ENCODE measurements at places on chromosomes 4 and X.
A peak's percentile ranks its signal among the peaks of the same experiment; 100 is the strongest.

DNA sequence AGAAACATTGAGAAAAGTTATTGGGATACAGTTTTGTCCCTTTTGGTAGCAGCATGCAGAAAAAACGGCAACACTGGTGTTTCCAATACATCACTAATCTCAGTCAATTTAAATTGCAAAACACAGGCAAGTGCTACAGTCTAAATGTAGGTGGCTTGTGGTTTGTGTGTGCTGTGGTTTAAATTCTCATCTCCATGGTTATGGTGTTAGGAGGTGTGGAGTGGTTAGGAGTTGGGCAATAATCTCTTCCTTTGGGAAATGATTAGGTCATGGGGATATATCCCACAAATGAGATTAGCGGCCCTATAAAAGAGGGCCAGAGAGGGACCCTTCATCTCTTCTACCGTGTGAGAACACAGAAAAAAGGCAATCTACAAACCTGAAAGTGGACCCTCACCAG, 1344.3 kb downstream of the ADGRL3 start:
- DNase-seq = no peak

DNA sequence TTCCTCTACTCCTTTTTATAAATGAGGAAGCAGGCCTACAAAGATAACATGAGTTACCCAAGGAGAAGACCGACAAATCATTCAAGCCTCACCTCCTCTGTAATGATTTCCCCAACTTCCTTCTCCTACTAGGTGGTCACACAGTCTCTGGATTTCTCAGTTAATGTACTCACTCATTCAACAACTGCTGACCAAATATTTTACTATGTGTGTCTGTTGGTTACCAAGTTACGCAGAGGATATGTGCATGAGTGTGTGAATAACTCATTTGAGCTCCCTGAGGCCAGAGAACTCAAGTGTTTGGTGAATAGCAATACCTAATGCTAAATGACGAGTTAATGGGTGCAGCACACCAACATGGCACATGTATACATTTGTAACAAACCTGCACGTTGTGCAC, 10.4 kb downstream of the CASK start:
- peak; percentile 14 for DNase-seq

- peak; percentile 65 for DNase-seq
Measured at GRCh38 chrX:49915361-49916222, 6.8 kb upstream of the CLCN5 start.

DNA sequence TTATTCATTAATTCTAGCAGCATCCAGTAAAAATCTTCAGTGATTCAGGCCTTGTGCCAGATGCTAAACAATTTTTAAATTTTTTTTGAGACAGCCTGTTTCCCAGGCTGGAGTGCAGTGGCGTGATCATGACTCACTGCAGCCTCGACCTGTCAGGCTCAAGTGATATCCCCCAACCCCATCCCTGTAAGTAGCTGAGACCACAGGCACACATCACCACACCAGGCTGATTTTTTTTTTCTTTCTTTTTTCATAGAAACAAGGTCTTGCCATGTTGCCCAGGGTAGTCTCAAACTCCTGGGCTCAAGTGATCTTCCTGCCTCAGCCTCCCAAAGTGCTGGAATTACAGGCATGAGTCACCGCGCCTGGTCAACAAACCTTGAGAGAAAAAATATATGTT, 705.5 kb downstream of the ARAP2 start:
- no peak for DNase-seq

- DNase-seq = peak; percentile 50
Measured at GRCh38 chrX:134484039-134484438, 24.1 kb downstream of the HPRT1 start.

- DNase-seq = no peak
Measured at GRCh38 chr4:41022116-41022515, 192.2 kb downstream of the APBB2 start.

DNA sequence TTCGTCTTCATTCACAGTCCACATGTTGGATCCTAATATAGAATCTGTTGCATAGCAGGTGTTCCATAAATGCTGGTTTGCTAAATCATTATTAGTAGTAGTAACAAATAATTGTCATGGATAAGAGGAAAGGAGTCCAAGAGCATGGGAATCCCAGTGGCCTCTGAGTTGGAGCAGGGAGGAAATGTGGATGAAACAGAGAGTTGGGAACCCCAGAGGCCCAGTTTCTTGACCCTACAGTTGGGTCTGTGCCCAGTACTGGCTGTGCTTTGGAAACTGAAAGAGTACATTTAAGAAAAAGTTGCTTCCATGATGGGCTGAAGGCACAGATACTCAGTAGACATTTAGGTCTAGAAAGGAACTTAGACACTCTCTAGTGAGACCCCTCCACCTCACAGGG, 149.4 kb upstream of the PSAPL1 start:
- DNase-seq = no peak

DNA sequence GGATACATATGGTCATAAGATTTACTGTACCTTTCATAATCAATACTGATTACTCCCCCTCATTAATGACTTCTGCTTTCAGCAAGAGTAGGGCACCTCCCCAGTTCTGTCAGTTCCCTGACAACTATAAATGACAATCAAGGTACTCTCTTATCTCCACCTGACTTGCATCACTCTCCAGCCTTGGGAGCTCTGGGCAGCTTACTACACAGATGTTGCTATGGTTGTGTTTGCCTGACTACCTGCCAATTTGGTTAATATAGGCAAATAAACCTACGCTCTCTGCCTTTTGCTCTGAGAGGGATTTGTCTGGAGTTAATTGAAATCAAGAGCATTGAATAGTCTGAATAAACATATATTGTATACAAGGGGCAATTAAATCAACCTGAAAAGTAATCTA, 22.8 kb upstream of the MAP7D3 start:
- DNase-seq = no peak

GRCh38 chr4:162282684-162283083, 118.9 kb upstream of the FSTL5 start:
- no peak for DNase-seq

- no peak for DNase-seq
Measured at GRCh38 chrX:133185938-133186337, 32.2 kb downstream of the TFDP3 start.

- DNase-seq = no peak
Measured at GRCh38 chrX:136447968-136448367, 39.8 kb upstream of the BRS3 start.

DNA sequence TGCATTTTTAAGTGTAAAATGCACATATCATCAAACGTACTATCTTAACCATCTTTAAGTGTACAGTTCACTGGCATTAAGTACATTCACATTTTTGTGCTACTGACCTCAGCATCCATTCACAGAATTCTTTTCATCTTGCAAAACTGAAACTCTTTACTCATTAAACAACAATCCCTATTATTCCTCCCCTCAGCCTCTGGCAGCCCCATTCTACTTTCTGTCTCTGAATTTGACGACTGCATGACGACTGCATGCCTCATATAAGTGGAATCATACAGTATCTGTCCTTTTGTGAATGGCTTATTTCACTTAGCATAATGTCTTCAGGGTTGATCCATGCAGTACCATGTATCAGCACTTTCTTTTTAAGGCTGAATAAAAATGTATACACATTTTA, 38.7 kb downstream of the CNKSR2 start:
- no peak for DNase-seq

DNA sequence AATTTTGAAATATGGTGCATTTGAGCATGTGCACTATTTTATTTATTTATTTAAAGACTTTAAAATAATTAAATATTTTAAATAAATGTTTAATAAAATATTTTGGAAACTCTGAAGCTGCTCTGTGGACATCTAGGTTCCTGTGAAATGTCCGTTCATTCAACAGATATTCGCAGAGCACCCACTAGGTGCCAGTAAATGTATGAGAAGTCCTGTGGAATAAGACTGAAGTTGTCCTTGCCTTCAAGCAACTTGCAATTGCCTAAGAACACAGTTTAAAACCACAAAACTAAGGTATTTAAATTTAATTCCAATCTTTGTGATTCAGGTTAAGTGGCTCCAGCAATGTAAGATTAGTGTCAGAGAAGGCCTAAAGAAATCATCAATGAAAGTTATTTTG, 306.7 kb downstream of the GBA3 start:
- DNase-seq = no peak

- DNase-seq = no peak
Measured at GRCh38 chr4:134695433-134695832, 493.8 kb upstream of the PABPC4L start.

DNA sequence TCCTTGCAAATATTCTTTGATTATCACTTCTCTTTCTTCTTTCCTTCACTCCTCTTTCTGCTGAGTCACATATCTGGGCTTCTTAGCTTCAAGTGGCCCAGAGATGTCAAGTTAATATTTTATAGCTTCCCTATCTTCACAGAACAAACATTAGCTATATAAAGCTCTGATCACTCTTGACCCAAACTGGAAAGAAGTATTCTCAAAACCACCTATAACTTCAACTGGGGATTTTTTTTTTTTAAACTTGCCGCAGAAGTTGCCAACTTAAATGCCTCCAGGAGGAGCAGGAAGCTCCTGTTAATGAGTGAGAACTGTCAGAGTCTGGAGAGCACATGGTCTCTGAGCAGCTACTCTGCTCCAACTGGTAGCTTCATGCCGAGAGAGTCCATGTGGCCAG, 233.3 kb upstream of the EDNRA start:
- no peak for DNase-seq

DNA sequence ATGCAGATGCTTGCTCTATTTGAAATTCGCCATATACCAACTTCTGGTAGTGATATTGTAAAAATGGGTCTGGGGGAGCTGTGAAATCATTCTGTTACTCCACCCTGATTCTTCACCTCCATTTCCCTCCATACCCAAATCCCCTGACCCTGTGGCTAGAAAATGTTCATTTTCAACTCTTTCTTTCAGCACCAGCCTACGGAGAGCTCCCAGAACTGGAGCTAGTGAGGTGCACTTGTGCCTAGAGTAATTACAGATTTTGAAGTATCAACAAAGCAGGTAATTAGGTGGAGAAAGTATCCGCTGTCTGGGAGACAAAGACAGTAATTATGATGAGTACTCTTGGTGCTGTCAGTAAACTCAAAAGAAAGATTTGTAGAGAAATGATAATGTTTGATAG, 8.1 kb downstream of the ARHGAP36 start:
- DNase-seq = no peak

DNA sequence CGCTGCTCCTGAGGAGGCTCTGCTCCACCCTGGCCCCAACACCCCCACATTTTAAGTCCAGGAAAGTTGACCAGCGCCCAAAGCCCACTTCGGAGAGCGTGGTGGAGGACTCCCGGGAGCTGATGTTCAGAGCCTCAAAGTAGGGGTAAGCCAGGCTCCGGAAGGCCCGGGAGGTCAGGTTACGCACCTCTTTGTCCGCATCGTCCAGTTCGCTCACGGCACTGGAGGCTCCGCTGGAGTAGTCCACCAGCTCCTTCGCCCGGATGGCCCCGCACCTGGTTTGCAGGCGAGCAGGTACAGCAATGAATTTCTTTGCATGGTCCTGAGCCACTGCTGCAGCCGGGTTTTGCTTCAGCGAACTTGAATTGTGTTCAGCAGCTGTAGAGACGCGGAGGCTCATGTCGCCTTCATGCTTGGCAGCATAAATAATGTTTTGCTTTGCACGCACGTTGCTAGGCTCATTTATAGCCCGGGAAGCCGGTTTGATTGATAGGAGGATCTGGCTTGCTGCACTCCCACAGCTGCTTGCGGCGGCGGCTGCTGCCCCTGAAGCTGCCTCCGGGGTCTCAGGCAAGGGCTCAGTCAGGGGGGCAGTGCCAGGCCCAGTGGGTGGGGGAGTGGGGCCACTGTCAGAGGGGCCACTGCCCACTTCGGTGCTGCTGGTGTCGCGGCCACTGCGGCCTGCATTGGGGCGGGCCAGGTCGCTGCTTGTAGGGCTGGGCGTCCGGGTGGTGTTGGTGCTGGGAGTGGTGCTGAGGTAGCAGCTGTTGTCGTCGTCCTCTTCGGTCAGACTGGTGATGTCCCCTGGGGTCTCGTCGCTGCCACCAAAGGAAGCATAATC, 4.8 kb downstream of the C4orf54 start:
- no peak for DNase-seq

DNA sequence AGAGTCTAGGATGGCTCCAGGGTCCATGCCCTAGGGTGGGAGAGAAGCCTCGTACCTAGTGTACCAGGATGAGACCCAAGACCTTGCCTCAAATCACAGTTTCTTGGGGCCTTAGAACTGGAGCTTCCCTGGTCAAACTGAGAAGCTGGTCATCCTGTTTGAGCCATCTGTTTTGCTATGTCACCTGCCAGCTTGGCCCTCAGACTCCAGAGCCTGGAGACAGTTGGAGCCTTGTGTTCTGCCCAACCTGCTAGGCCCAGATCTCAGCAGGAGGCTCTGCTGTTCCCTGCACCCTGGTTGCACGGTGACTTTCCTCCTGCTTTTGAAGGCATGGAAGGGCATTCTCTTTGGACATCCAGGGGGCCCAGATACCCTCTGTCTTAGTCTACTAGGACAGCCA, 206.3 kb upstream of the ATP6AP2 start:
- DNase-seq = no peak

GRCh38 chr4:113682730-113683537, 78.6 kb downstream of the CAMK2D start:
- peak; percentile 94 for DNase-seq

All from activated CD4-positive, alpha-beta T cell treated with anti-CD3 and anti-CD28 coated beads, Interleukin-10, Interleukin-2, amounts not matched to agents 100 ng/mL and 50 ng/mL, durations not matched to agents 16 hours and 8 hours (primary cell).